ENCODE measurements at places on chromosomes 7 and 10.

DNA sequence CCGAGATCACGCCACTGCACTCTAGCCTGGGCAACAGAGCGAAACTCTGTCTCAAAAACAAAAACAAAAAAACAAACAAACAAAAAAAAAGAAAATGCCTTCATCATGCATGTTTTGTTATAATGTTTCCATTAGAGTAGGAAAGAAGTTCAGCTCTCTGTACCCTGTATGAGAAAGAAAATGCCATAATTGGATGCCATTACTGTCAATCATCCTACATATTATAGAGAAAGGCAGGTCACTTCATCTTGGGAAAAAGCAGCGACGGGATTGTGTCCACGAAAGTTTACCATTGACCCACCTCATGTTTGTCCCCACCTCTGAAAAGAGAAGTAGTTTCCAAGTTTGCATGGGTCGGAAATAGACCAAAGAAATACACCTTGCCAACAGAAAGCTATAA lies 33.8 kb downstream of the SEC61G start:
- DNase-seq: no peak

DNA sequence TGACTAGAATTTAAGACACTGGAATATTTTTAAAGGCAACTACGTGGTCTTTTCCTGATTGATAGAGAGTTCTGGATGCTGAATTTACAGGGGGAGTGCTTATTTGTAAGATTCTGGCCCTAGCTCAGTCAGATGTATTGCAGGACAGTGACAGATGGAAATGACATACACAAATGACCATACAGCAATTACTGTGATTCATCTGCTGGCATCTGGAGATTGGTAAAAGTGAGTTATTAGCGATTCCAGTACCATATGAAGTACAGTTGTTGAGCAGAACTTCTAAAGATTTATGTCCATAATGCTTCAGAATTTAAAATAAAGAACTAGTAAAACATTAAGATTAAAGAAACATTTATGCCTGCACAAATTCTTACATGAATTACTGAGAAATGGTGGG lies 243.2 kb downstream of the CRPPA start:
- no peak for DNase-seq

GRCh38 chr10:132270256-132270655 lies 37.5 kb downstream of the STK32C start:
- DNase-seq: no peak

DNA sequence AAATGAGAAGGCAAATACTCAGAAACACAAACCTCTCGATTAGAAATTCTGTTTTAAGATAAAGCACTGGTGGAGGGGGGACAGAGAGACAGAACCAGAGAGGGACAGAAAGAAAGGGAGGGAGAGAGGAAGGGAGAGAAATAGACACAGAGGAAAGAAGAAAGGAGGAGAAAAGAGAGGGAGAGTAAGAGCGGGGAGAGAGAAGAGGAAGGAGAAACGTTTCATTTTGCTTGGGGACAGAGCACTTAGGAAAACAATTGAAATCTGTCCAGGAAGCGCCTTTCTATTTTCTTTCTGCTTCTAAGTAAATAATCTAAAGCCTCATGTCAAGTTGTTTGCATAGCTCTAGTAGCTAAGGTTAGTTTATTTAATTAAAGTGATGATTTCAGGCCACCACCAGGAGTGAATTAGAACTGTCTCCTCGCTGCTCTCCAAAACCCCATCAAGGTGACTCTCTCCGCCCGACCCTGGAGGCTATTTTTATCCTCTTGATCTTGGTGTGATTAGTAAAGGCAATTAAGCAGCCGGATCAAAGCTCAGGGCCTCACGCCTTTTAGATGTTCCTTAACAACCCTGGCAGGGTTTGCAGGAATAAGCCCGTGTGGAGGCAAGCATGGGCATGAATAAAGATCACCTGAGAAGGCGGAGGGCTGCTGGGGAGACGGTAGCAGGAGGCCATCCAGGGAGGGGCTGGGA lies 73.4 kb upstream of the INSIG1 start:
- DNase-seq: no peak

DNA sequence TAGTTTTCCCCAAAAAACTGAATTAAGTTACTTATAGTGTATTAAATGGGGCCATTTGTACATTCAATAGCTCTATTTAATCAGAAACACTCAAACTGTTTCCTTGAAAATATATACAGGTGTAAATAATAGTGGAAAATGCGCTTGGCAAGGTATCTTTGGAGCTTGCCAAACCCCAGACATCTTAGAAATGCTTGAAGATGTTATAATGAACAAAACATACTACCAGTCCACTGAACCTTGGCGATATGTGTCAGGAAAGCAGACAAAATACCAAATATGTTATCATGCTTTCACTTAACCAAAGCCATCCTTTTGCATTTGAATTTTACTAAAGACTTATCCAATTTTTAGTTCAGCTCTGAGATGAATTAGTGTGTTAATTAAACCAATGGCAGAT lies 352.7 kb upstream of the SEMA3A start:
- DNase-seq: no peak

DNA sequence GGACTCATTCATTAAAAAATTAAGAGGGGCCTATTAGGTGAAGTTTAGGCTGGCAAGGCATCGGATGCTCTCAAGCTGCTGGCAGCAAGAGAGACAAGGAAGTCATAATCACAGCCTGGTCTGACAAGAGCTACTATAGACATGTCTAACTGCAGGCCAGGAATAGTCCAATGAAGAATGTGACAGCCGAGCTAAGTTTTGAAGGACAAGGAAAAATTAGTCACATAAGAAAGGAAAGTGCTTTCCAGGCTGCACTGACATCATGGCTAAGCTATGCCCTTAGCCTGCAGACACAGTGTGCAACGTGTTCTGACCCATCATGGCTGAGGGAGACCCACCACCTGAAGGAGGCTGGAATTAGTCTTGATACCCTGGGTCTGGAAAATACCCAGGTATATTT lies 281.1 kb downstream of the PLXNA4 start:
- DNase-seq: no peak

GRCh38 chr10:48453451-48454301 lies 147.2 kb downstream of the MAPK8 start:
- DNase-seq: no peak

DNA sequence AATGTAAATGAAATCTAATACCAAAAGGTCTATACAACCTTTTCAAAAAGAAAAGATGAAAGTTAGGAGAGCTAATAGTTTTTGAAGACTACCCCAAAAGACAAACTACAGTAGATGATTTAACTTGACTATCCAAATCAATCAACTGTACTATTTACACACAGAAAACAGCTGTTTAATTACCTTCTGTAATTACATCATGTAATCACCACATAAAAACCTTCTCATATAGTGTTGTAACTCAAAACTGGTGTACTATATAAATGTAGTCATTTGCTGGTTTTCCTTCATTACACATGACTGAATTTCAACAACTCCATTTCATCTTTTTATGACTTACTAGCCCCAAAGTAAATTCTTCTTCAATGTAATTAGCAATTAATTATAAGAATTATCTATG lies 4.5 kb downstream of the RTKN2 start:
- no peak for DNase-seq

DNA sequence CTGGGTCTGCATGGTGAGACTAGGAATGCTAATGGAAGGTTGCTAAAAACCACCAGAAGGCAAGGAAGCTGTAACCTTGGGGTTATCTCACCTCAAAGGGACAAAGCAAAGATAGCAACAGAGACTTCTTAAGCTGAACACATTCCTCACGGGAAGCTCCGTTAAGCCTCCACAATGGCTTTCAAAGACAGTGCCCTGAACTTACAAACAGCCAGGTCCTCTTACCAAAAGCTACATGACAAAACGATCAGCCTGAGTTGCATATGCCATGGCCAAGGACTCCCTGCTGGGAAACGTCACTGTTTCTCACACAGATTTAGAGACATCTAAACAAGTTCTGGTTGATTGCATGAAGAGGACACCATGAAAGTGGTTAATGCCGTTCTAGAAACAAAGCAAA lies 52.7 kb downstream of the HTR5A start:
- no peak for DNase-seq

DNA sequence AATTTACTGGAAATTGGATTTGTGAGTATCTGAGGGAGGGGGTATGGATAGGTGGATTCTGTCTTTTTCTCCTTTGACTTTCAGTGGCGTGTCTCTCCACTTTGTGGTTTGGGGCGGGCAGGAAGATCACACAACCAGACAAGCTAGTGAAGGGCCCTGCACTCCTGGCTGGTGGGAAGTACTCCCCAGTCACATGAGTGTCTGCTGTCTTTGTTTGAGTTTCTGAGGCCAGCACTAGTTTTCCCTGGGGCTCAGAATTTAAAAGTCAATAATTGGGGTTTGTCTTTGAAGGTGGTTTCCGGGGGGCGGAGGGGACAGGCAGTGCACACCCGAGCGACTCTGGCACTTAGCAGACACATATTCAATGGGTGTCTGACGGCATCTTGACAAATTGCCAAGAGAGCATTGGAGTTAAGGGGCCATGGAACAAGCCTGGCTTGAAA lies 120.1 kb downstream of the WDFY4 start:
- no peak for DNase-seq

- no peak for DNase-seq
Observed at GRCh38 chr7:46879783-46880182, 702.1 kb downstream of the TNS3 start.

DNA sequence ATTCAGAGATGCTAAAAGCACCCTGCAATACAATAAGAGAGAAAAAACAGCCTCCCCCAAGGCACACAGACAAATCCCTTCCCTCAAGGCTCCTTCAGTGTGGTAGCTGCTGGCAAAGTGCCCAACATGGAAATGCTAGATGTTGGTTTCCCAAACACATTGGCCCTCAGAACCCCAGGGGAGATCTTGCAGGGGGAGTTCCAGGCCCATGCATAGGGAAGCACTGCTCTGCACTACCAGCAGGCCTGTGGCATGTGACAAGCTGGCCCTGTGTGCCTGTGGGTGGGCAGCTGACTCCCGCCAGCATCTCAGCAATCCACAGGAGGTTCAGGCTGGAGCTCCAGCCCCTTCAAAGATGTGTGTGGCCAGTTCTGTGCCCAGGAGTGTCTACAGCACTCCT lies 16.8 kb upstream of the CSGALNACT2 start:
- no peak for DNase-seq

- no peak for DNase-seq
Observed at GRCh38 chr10:132993271-132994184, 51.2 kb upstream of the CFAP46 start.

DNA sequence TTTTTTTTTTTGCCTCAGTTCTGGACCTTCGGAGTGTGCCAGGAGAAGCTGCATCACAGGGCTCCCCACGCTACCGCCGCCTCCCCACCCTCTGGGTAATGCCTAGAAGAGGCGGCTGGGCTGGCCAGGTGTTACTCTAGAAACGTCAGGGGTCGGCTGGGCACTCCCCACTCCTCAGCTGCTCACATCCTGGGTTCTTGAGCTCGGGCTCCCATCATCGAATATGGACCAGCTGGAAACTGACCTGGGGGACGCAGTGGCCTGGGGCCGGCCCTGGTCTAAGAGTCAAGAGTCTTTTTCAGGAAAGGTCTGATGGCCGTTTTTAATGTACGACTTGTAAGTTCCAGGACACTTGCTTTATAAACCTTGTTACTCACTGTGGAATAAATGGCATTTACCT lies 326.5 kb downstream of the WDR37 start:
- no peak for DNase-seq

- DNase-seq: no peak
Observed at GRCh38 chr10:60254776-60255175, 134.9 kb downstream of the ANK3 start.

DNA sequence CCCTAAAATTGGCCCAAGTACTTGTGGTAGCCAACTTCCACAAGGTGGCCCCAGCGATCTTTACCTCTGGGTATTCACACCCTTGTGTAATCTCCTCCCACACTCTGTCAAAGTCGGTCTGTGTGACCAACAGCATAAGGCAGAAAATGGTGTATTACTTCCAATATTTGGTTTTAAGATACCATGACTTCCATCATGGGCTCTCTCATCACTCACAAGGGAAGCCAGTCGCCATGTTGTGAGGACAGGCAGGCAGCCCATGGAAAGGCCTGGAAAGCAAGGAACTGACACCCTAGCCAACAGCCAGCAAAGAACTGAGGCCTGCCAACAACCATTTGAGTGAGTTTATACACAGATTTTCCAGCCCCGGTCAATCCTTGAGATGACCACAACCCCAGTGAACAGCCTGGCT lies 91.0 kb upstream of the KMT2E start:
- DNase-seq: peak; percentile 58

- DNase-seq: no peak
Observed at GRCh38 chr10:128713471-128713870, 587.2 kb upstream of the MKI67 start.

DNA sequence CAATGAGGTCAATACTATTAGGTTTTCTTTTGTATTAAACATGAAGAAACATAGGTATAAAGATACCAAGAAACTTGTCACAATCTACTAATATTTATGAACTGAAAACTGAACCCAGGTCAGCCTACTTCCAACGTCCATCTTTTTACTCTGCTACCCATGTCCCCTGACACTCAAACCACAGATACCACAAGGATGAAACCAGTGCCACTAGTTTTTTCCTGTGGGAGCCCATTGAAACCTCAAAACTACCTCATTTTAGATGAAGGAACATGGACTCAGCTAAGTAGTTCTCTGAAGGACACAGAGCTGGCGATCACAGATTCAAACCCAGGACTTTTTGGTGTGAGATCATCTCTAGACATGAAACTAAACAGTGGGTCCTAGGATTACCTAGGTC lies 6.8 kb downstream of the TET1 start:
- DNase-seq: no peak

- no peak for DNase-seq
Observed at GRCh38 chr7:22566592-22566991, 66.6 kb upstream of the STEAP1B start.

- no peak for DNase-seq
Observed at GRCh38 chr7:27144781-27145164, 1.3 kb upstream of the HOXA5 start.

GRCh38 chr10:75062506-75063299 lies 48.8 kb upstream of the SAMD8 start:
- no peak for DNase-seq

DNA sequence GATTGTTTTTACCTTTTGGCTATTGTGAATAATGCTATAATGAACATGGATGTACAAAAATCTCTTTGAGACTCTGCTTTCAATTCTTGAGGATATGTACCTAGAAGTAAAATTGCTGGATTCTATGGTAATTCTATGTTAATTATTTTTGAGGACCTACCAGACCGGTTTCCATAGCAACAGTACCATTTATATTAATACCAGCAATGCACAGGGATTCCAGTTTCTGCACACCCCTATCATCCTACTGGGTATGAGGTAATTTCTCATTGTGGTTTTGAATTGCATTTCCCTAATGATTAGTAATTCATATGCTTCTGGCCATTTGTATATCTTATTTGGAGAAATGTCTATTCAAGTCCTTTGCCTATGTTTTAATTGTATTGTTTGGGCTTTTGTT lies 9.9 kb upstream of the PPP1R9A start:
- DNase-seq: no peak
